ENCODE measurements at places on chromosomes 6 and 20.

GRCh38 chr6:168607272-168608112 is 166.5 kb downstream of the SMOC2 start:
- DNase-seq: no peak

DNA sequence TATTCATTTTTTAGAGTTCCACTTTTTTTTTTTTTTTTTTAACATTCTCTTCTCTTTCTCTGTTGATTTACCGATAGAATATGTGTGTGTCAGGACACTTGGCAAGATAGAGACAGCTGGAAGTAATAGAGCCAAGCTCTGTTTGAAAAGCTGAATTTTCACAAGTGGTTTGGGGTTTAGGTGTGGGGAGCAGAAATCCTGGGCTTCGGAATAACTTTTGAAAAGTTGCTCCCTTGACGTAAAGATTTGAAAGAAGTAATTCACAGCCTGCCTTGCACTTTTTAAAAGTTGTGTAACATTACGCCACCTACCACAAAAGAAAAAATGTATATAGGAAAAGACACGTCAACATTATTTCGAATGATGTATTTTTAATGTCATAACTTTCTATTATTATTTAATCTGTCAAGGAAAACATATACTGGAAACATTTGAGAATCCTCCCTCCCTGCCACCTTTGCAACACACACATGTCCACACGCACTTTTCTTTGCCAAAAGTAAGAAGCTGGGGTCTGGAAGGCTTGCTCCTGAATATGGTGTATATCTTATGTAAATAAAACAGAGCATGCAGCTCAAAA is 917.9 kb downstream of the KIF16B start:
- no peak for DNase-seq

DNA sequence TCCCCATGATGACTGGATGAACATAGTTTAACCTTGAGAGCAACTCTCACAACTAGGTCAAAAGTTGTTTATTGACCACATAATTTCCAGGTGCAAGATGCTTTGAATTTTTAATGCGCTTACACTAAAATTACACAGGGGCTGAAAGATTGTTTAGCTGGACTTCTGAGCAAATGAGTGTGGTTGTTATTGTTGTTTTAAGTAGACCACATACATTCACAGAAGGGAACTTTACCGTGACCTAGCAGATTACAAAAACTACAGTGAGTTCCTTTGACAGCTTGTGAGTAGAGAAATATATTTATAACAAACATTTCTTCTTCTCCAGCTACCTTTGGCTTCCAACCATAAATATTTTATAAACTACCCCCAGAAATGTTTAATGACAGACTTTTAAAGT is 178.9 kb downstream of the UST start:
- DNase-seq: no peak

- no peak for DNase-seq
Measured at GRCh38 chr20:40718982-40719729, 30.1 kb upstream of the MAFB start.

- no peak for DNase-seq
Measured at GRCh38 chr6:144295211-144295610, 10.1 kb downstream of the UTRN start.

DNA sequence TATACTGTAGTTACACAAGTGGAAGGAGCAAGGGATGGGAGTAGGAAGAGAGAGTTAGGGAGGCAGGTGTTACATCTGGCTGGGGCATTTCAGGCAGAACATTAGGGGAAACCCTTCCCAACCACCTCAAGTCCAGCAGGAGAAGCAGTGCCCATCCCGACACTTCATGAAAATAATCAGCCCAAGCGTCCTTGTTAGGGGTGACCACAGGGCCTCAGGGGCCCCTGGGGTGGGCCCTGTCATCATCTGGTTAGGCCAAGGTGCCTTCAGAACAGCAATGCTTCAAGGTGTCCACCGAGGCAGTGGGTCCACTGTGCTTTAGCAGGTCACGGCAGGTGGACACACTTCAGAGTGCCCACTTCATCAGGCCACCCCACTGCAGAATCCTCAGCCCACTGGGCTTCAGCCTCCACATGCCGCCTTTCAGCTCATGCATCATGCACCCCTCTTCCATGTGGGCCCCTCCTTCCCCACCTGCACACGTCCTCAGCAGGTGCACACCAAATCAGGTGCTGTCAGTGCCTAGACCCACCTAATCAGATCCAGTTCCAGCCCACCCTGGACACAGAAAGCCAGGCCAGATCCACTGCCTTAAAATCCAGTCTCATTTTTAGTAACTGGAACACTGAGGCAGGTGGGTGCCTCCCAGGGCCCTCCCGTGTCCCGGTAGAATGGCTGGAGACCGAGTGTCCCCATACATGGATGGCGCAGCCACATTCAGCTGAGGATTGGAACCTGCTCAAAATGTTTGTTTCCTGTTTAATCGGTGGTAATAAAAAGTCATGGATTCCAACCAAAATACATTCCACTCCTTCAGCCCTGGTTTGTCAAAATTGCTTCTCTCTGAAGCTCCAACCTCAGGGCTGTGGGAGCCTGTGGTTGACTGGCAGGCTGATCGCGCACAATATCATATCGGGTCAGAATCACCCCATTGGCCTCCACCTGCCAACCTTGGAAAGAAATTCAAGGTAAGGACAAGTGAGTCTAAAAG is 99.5 kb downstream of the ANKRD60 start:
- no peak for DNase-seq

DNA sequence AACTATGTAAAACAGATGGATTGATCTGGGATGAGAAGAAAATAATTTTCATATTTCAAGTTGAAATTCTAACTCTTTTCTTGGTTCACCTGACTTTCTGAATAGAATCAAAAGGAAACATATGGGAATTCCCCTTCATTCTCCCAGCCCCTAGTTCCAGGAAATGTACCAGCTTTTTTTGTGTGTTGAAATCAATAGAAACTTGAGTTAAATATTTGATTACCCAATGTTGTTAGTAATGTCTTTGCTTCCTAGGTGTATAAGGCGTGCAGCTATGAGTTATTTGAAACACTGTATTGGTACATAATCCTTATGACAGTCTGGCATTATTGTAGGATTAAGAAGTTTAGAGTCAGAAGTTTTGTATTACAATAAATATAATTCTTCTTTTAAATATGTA is 21.5 kb downstream of the VNN2 start:
- DNase-seq: no peak

Data from iPS DF 6.9 (cell line).